Natural killer cell (primary cell): ENCODE measurements at places on chromosomes 1 and 21. TPM values are rescaled to one million over a fixed set of nuclear protein-coding genes. Genes with fewer than 3 reads are reported as not detected.

The SRSF10 gene
- total RNA-seq = 281 TPM

The B3GALT5 gene
- 0.05 TPM for total RNA-seq

The RIIAD1 gene
- not detected for total RNA-seq

The RBM11 gene
- 0.42 TPM for total RNA-seq

The TTC3 gene
- total RNA-seq = 97.4 TPM

The YIPF1 gene
- total RNA-seq = 20.8 TPM

The OR2T11 gene
- not detected for total RNA-seq

The WDR4 gene
- 14.0 TPM for total RNA-seq

The SPRR2E gene
- not detected for total RNA-seq

The LIN28A gene
- total RNA-seq = not detected

The PDZK1 gene
- 2.9 TPM for total RNA-seq

DNA sequence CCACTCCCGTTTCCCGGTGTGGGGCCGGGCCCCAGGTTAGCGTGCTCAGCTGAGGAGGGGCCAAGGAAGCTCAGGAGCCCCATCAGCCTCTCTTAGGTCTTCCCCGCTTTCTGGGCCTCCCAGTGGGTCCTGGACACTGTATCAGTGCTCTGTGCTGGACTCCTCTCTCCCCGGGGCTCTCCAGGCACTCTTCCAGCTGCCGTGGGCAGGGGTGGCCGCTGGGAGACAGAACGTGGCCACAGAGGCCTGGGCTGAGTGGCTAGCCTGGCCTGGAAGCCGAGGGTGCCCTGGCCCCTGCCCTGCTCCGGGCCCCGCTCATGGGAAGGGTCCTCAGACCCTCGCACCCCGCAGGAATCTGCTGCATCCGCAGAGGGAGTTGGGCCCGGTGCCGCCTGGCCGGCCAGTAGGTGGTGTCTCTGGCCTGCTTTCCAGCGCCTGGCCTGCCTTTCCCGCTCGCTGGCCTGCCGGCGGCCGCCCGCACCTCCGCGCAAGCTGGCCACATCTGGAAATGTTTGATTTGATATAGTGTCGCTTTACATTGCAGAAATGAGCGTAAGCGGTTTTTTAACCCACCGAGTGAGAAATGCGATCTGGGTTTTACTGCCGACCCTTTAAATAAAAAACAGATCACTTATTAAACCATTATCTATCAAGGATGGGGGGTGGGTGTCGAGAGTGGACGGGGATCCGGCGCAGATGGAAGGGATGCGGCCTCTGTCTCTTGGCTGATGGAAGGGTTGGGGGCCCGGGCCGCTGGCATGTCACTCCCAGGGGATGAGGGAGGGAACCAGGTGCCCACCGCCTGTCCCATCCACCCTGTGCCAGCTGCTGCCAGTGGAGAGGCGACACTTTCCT is 74.4 kb upstream of the TTC34 start:
- DNase-seq = no peak

GRCh38 chr1:119910618-119911017 is 14.3 kb upstream of the ADAM30 start:
- no peak for DNase-seq

DNA sequence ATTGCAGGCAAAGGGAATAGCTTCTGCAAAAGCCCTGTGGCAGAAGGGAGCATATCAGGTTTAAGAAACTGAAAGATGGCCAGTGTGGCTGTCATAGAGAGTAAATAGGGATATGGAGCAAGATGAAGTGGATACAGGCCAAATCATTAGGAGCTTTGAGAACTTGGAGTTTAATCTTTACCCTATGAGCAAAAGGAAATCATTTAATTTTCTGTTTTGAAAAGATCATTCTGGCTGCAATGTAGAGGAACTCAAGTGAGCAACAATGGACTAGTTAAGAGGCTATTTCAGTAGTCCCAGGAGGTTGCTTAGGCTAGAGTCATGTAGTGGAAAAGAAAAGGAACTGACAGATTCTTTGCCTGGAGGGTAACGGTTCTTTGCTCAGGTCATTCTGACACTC is 47.2 kb downstream of the RAP1A start:
- no peak for DNase-seq

- DNase-seq = no peak
These were observed 37.0 kb downstream of the LRIG2 start for GRCh38 chr1:113109908-113110554.

GRCh38 chr1:20158358-20159070 is 19.4 kb downstream of the PLA2G2F start:
- DNase-seq = no peak

- no peak for DNase-seq
These were observed 59.1 kb downstream of the CAPN2 start for GRCh38 chr1:223771469-223771813.

DNA sequence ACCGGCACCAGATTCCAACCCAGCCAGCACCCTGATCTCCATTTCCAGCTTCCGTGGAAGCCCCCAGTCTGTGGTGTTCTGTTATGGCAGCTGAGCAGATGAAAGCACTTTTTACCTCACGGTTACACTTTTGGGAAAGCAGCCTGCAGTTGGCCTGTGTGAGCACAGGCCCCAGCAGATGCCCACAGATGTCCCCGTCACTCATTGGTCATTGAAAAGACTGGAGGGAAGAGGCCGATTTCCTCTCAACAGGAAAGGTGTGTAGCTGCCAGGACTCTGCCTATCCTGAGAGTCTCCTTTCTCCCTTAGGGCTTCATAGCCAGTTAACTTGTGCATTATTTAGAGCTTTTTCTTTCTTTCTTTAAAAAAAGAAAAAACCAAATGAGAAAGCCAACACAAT is 123.0 kb downstream of the PCBP3 start:
- no peak for DNase-seq

DNA sequence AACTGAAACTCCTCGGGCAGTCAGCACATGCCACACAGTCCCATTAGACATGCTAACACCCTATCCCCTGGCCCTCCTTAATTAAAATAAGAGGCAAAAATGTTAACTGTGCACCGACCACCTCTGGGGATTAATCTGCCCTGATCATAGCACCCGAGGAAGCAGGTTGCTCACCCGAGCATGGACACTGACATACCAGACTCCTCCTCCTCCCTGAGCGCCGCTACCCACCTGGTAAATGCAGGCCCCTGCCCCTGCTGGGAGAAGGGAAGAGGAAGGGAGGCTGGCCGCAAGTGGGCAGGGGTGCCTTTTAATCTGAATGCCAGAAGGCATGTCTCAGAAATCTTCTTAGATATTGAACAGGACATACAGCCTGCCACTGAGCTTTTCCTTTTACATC is 360.9 kb downstream of the RRAGC start:
- DNase-seq = no peak

- DNase-seq = no peak
These were observed 49.8 kb downstream of the DDR2 start for GRCh38 chr1:162682013-162682419.

GRCh38 chr1:107941123-107941522 is 23.9 kb downstream of the VAV3 start:
- no peak for DNase-seq

- no peak for DNase-seq
These were observed 74.6 kb upstream of the PDC start for GRCh38 chr1:186535388-186536133.

- no peak for DNase-seq
These were observed at the start of gene SLC2A5 for GRCh38 chr1:9069326-9070100. TSS of gene SLC2A5 (minus strand) at chr1:9069635. CDS start at chr1:9069536, 99 bp downstream.

GRCh38 chr1:82154219-82154970 is 353.7 kb downstream of the ADGRL2 start:
- no peak for DNase-seq

DNA sequence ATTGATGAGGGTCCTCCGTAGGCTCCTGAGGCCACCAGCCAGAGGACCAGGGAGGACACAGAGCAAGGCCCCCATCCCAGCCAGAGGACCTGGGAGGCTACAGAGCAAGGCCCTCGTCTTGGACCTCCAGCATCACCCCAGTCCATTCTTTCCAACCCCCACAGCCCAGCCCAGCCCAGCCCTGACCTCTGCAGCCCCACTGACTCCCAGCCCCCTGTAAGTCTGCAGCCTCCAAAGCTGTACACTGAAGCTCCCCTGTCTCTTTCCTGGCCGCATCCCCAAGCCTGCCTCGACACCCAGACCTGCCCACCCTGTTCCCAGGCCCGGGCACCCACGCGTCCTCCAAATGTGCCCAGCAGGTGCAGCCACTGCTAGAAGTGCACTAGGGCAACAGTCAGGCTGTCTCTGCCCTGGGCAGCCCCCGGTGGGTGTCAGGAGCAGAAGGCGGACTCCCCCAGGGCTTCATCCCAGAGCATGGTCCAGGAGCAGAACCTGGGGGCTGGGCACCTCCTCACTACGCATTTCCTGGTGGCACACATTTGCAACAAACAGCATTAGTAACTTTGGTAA is 2.1 kb downstream of the DVL1 start:
- no peak for DNase-seq

DNA sequence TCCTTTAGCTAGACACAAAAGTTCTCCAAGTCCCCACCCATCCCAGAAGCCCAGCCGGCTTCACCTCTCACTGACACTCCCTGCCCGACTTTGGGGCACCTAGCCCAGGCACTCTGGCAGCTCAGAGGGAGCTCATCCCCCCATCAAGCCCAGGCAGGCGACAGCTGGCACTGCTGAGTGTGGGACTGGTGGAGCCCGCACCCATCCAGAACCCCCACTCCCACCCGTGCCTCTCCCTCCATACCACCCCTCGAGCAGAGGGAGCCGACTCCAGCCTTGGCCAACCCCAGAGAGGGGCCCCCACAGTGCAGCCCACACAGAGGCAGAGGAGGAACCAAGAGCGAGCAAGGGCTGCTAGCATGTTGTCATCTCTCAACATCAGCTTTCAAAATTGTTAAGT is 658.6 kb downstream of the AMY1C start:
- no peak for DNase-seq

DNA sequence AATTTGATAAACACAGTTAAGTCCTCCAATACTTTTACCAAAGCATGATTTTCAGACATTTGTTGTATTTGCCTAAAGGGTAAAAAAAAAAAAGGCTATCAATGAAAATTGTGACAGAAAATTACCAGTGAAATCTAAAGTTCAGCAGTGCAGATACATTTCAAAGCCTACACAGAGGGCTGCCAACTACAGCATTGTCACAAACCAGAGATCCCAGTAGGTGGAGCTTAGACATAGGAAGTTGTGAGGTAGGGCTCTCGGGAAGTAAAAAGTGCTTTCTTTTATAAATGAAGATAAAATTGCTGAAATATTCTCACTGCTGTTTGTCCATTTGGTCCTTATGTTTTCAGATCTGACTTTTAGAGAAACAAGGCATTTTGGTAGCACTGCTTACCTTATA is 123.0 kb downstream of the DYRK1A start:
- DNase-seq = no peak

- DNase-seq = no peak
These were observed 39.2 kb downstream of the DISP3 start for GRCh38 chr1:11518016-11518701.

DNA sequence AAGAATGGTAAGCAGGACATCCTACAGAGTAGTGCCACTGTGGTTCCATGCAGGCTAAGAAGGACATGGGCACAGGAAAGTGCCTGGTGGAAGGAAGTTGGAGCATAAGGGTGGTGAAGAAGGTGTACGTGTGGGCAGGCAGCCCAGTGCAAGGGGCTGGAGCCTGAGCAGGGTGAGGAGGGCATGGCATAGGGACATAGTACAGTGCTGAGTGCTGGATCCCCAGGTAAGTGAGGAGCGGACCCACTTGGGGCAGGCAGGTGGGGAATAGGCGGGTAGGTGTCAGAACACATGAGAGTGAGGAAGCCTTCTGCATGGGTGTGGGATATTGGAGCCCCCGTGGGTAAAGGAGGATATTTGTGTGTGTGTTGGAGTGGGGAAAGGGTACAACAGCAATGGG is 15.7 kb upstream of the LRRC53 start:
- DNase-seq = no peak

GRCh38 chr1:66599346-66599745 is 65.4 kb downstream of the SGIP1 start:
- DNase-seq = no peak

GRCh38 chr21:29145354-29145782 is 14.9 kb downstream of the MAP3K7CL start:
- no peak for DNase-seq

DNA sequence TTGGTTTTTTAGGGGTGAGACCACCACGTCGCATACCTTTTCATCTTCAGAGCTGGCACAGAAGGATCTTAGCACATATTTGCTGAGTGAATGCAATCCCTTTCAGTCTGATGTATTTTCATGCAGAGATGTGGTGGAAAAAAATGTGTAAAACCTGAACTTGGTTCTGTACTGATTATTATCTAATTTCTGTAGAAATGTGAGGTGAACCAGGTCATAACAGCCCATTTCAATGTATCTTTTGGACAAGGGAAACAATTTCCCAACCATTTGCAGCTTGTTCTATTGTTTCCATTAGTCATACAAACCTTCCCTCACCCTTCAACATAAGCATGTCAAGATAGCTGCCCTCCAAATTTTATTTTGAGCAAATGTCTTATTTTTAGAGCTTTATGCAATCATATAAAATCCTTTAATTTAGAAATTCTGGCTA is 46.8 kb upstream of the RUNX1 start:
- DNase-seq = no peak

- DNase-seq = no peak
These were observed 2.9 kb upstream of the EFNA1 start for GRCh38 chr1:155124503-155125463.

GRCh38 chr1:1470626-1471388 is 758 bp upstream of the ATAD3B start:
- DNase-seq = peak; percentile 46

DNA sequence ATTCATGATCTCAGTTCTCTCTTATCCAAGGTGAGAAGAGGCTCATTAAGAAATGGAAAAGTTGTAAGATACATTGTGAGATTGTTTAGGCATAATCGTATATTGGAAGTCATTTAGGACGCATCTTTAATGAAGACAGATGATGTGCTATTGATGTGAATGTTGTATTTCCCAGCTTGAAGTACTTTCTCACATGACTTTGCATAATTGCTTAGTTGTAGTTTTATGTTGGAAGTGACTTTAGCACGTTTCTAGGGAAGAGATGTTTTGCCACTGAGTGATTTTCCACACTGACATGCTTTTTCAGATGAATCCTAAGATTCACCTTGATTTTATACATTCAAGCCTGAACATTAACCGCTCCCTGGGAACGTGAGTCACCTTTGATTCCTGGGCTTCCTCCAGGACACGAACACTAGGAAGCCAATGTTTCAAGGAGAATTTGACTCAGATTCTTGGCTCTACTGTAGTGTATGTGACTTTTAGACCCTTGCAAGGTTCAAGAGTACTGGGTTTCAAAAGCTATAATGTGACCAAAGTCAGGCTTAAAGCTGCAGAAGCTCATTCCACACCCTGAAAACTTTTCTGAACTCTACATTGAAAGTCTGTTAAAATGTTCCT is 27.9 kb downstream of the ANGEL2 start:
- no peak for DNase-seq

- no peak for DNase-seq
These were observed 1.9 kb downstream of the RGS18 start for GRCh38 chr1:192160196-192160595.

GRCh38 chr1:207039380-207040180 is 7.0 kb upstream of the C1orf116 start:
- DNase-seq = no peak

DNA sequence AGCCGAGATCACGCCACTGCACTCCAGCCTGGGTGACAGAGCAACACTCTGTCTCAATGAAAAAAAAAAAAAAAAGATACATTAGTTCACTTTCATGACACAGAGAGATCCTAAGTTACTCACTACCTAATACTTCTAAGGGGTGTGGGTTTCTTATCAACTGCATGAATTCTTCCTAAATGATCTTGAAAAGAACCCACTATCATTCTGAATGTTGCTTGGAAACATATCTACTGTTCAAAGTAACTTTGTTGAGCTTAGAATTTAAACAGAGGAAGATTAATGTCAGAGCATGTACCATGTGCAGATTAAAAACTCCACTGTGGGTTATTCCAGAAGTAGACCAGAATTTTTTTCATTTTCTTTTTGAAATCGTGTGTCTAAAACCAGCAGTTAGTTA is 241.5 kb downstream of the LTN1 start:
- DNase-seq = no peak
